ENCODE measurements at places on chromosomes 7 and 10.

DNA sequence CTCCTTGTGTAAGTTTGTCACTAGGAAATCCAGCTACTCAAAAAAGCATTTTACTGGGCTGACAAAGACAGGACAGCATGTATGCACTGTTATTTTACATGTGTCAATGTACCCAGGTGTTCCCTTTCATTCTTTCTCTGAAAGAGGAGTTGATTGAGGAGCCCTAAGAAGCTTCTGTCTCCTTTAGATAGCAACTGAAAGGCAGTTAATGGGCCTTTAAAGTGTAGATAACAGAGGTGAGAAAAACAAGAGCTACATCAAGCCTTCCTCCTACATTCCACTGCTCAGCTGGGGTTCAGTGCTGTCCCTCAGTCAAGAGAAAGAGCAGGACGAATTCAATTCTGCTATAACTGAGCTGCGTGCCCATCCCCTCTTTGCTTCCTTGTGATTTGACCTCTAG is 12.8 kb upstream of the WIPF3 start:
- no peak for DNase-seq

DNA sequence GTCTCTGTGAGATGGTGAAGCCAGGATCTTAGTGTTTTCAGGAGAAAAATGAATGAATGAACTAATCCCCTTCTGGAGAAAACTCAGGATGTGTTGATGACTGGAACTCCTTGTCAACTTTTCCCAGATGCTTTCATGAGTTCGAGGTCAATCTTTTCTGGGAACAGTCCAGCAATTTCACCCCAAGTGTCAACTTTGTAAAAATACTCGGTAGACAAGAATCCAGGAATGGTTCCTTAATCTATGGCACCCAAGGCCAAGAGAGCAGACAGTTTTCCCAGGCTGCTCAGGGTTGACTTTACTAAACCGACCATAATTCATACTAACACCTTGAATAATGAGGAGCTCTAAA is 31.1 kb upstream of the LYZL1 start:
- DNase-seq: no peak

DNA sequence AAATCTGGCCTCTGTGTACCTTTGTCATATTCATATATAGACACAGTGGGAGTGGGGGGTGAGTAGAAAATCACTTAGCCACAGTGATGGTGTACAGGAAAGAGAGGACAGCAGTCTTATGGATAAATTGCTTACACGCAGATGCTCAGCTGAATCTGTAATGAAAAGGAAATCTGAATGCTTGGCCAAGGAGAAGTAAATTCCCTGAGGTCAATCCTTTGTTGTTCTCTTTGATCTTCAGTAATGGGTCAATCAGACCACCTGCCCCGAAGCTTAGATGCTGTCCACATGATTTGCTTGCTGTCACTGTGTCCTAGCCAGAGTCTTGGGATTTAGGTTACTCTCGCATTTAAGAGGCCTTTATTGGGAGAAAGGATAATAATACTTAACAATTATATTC is 18.4 kb upstream of the EPHB6 start:
- DNase-seq: no peak

DNA sequence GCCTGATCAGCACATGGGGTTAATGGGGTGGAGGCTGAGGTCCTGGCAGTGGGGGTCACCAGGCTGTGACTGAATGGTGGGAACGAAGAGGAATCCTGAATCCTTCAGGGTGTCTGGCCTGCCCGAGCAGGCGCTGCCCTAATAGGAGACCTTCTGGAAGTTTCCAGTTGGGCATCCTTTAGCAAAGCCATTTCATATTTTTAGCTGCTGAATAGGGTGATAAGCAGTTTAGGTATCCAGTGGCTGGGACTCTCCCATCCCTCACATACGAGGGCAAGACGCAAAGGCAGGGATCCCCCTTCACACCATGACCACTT is 159.3 kb downstream of the SH3PXD2A start:
- DNase-seq: no peak

DNA sequence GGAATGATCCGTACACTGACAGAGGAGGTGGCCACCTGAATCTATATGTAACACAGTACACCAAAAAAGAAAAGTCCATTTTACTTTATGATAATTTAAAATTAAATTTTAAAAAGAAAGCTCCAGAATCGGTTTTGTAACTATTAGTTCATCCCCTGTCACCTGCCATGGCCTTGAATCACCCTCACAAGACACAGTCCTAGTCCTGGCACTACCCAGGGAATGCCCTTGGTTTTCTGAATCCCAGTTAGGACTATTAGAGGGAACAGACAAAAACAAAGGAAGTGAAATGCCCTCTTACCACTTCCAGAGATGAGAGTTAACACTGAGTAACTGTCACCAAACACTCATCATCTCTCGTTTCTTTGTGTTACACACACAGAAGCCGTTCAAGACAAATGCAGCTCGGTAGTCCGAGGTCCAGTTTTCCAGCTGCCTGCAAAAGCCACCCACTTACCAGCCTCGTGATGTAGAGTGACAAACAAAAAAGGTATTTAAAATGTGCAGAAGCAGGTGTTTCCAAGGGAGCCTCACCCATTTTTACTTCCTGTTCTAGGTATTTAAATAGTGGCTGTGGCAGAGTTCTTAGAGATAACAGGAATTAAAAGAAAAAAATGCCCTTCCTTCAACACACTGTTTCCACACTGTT is 6.1 kb downstream of the PTPRN2 start:
- no peak for DNase-seq

DNA sequence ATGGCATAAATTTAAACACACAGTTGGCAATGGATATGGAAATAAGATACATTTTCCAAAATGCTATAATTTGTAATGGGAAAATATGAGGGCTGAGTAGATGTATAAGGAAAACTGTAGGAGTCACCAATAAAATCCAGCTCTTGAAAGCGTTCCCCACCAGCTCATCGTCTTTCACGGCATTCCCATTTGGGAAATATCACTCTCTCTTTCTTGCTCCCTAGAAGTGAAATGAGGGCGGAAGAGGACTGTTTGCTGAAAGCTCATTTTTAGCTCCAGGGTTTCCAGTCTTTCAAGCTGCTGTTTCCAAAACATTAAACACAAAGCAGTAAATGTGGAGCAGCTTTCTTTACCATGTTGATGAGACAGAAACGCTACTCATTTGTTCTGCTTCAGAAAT is 104.6 kb upstream of the SFMBT2 start:
- DNase-seq: no peak

- DNase-seq: no peak
Measured at GRCh38 chr10:7787150-7787856, 490 bp downstream of the KIN start.

GRCh38 chr7:35975851-35976454 is 175.1 kb downstream of the SEPTIN7 start:
- no peak for DNase-seq

DNA sequence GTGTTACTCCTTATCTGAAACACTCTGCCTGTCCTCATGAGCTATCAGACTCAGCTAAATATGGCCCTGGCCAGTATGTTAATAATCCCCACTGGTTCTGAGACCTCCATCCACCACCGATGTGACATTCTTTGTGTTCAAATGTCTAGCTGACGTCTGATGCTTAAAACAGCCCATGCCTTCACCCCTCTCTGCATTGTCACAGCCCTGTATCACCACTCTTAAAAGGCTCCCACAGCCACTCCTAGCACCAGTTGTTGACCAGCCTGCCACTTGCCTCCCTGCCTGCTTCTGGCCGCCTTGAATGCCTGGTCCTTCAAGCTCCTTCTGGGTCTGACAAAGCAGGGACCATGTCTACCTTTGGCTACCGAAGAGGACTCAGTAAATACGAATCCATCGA is at the start of gene LMOD2:
LMOD2 (plus strand) TSS at position 253 of the 400 bp plus-strand sequence; CDS start at position 351, 98 bp downstream.
- no peak for DNase-seq

- no peak for DNase-seq
Measured at GRCh38 chr7:64640504-64640903, 25.4 kb upstream of the ZNF107 start.

DNA sequence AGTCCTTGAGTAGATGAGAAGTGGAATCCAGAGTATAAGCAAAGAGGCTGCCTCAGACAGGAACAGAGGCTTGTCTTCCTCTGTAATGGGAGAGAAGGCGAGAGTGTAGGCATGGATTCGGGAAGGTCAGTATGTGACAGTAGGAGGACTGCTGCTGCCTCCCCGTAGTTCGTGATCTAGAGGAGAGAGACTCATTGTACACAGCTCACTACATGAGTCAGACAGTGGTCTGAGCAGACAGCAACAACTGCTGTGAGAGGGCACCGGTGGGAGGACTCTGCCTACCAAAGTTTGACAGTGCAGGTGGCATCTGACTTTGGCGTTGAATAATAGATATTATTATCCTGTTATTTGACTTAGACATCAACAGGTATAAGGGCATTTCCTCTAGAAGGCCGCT is 319.4 kb downstream of the NRG3 start:
- no peak for DNase-seq

- no peak for DNase-seq
Measured at GRCh38 chr7:149217570-149217969, 21.9 kb upstream of the ZNF212 start.

- DNase-seq: no peak
Measured at GRCh38 chr10:121828045-121828444, 99.8 kb downstream of the ATE1 start.

DNA sequence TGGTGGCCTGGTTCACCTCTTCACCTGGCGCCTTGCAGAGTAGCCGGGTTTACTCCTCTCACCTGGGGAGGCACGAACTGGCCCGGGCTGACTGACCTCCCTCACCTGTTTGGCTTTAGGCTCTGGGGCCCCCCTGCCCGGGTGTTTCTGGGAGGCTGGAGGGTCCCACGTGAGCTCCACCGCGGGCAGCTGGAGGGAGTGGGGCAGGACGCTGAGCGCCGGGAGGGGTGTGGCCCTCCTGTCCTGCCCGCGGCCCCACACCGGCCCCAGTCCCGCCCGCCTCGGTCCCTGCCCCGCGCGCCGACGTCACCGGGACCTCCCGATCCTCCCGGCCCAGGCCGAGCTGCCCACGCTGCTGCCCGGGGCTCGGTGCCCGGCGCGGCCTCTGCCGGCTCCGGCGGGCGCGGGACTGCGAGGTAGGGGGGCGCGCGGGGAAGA is at the start of gene AMZ1:
AMZ1 (plus strand) TSS at position 322 of the 438 bp plus-strand sequence. CDS start 12,250 bp downstream, outside the sequence.
- DNase-seq: no peak

DNA sequence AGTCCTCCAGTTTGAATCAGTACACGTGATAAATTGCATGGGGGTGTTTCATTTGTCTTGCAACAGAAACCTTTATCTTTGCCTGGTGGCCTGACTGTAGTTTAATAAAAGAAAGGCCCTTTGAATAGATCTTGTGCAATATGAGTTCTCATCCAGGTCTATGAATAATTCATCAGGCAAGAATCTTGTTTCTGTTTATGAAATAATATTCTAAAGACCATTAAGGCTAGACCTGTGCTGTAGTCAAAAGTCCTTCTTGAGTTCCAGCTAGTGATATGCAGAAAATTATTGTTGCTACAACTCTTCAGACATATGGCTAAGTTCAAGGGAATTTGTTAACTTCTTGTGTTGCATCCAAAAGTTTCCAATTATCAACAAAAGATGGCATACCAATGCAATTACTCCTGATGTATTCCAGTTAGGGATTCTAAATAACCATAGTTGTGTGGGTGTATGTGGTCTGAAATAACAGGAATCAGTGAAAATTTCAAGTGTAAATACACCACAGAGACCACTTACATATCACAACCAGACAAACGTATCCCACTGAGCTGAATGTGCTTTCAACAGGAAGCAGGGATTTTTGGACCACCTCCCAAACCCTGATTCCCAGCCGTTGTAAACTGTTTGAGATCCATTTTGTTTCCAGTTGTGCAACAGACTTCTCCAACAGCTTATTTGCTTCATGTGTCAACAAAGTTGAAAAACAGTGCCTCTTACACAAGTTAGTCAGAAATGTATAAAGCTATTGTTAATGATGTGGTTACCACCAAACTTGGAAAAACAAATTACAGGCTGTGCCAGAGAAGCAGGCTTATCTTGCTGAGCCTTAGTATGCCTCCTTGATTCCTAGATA is 54.7 kb upstream of the BICC1 start:
- DNase-seq: no peak

DNA sequence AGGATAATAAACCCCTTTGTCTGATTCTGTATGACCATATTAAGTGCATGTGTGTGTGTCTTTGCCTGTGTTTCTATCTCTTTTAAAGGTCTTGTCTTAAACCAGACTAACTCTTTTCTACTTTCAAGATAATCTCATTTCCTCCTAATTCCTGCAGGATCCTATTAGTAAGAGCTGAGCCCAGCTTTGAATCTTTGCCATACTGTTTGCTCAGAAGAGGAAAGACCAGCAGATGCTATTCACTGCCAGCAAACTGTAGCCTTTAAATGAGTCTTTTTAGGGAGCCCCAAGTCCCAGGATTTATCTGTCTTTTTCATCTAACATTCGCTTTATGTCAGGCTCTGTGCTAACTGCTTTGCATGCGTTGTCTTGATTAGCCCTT is 2.9 kb downstream of the GPR158 start:
- no peak for DNase-seq

- no peak for DNase-seq
Measured at GRCh38 chr7:4833691-4834600, 27.9 kb downstream of the PAPOLB start.

- DNase-seq: no peak
Measured at GRCh38 chr7:149849174-149849573, 11.0 kb downstream of the ZNF862 start.

DNA sequence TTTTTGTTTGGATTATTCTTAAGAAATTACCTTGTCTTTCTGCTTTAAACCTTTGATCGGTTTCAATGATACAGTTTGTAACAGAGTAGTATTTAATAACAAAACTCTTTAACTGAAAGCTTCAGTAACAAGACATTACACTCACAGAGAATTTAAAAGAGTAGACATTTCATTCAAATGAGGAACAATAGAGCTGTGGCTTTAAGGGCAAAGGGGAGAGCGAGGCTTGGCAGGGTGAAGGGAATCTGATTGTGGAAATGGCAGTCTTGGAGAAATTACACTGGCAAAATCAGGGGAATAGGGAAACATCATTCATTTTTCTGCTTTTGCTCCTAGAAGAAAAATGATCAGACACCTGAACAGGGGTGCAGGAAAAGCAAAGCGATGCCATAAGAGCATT is 5.1 kb upstream of the HIPK2 start:
- DNase-seq: no peak

DNA sequence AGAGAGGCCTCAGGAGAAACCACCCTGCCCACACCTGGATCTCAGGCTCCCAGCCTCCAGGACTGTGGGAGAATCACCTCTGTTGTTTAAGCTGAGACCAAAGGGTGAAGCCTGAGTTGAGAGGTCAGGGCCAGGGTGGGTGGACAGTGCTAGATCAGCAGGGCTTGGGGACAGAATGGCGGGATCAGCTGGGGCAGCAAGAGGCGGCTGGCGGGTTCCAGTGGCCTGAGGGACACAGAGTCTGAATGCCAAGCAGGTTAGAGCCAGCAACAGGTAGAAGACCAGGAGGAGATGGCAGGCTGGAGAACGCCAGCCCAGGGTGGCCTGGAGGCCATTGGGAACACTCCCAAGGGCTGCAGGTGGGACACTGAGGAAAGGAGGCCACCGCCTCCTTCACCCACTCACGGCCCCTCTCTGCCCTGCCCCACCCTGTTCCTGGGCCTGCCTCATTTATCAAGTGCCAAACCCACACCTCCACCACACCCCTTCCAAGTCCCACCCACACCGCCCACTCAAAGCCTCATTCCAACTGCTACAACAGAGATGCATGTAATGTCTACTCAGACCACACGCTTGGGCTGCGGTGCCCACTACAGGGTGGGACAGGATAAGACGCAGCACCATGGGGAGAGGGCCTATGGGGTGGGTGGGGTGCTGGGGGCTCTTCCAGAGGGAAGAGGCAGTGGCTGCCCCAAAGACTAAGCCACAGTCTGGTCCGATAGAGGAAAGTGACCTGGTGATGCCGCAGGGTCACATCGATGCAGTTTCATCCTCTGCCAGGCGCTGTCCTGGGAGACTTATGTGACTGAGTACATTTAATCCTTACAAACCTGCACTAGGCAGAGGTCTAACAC is 173.9 kb downstream of the TNS3 start:
- no peak for DNase-seq

Measured in activated naive CD4-positive, alpha-beta T cell (primary cell).